Kidney epithelial cell (primary cell): ENCODE measurements at places on chromosomes 5 and 9.

- no peak for DNase-seq
Observed at GRCh38 chr9:137076636-137077009, 694 bp upstream of the UAP1L1 start.

GRCh38 chr5:134576386-134577021, 51.0 kb downstream of the JADE2 start:
- no peak for DNase-seq

- no peak for DNase-seq
Observed at GRCh38 chr5:63602971-63603370, 359.3 kb downstream of the HTR1A start.

- no peak for DNase-seq
Observed at GRCh38 chr9:12464400-12464799, 228.8 kb upstream of the TYRP1 start.

GRCh38 chr5:132257131-132258101, at the start of gene PDLIM4:
PDLIM4 (plus strand) TSS chr5:132257696; CDS start chr5:132257735, 39 bp downstream.
- DNase-seq = no peak

DNA sequence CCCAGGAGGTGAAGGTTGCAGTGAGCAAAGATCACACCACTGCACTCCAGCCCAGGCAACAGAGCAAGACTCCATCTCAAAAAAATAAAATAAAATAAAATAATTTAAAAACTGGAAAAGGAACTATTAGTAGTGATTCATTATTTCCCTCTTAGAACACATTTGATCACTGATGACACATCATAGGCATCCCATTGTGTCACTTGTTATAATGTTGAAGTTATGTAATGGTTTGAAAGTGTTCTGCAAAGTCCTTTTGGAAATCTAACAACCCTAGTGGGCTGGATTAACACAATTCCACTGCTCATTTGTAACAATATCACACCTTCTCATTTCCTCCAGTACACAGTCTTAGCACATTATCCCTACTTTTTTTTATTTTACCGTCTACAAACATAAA, 81.8 kb upstream of the LMNB1 start:
- no peak for DNase-seq

GRCh38 chr9:81474792-81475191, 214.6 kb downstream of the TLE1 start:
- no peak for DNase-seq

DNA sequence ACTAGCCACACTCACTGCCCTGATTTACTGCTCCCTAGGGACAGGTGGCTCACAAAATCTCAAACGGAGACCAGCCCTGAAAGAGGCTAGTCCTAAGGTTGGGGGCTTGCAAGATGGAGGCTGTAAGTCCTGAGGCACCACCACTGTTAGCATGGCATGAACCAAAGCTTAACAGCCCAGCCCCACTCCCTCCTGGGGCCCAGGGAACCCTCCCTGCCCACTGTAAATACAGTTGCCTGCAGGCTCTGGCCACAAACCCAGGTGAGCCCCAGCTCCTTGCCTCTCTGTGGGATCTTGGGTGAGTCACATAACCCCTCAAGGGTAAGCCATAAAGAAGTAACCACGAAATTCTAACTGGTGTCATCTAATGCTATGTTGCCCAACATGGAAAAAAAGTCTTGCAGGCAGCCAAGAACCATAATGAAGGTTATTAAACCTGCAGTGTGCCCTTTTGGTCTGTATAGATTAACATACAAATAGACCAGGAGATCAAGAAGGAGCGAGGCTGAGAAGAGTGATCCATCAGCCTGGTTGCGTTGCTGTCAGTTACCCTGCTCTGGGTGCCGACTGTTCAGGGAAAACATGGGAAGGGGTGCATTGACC, 1.7 kb upstream of the POMT1 start:
- DNase-seq = peak; percentile 77

GRCh38 chr9:93684806-93685543, 108.6 kb downstream of the PHF2 start:
- DNase-seq = no peak

DNA sequence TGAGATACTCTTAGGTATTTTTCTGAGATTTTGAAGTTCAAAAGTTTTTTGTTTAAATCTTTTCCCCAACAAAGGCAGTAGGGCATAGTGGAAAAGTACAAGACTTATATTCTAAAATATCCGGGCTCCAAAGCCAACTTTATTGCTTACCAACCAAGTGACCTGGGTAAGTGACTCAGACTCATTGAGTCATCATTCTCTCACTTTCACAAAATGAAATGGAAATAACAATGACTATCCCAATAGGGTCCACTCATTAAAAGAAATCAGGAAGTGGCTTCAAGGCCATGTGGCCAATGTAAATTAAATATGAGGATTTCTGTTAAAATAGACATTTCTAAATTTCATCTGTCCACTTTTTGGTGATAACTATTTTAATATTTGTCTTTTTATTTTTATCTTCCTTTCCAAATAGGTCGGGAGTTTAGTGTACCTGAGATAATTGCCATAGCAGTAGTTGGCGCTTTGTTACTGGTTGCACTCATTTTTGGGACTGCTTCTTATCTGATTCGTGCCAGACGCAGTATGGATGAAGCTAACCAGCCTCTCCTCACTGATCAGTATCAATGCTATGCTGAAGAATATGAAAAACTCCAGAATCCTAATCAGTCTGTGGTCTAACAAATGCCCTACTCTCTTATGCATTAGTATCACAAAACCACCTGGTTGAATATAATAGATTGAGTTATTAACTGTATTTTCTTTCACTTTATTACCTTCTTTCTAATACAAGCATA, 15.5 kb downstream of the TYRP1 start:
- peak; percentile 45 for DNase-seq

GRCh38 chr5:158807946-158808345, 291.8 kb downstream of the EBF1 start:
- no peak for DNase-seq

DNA sequence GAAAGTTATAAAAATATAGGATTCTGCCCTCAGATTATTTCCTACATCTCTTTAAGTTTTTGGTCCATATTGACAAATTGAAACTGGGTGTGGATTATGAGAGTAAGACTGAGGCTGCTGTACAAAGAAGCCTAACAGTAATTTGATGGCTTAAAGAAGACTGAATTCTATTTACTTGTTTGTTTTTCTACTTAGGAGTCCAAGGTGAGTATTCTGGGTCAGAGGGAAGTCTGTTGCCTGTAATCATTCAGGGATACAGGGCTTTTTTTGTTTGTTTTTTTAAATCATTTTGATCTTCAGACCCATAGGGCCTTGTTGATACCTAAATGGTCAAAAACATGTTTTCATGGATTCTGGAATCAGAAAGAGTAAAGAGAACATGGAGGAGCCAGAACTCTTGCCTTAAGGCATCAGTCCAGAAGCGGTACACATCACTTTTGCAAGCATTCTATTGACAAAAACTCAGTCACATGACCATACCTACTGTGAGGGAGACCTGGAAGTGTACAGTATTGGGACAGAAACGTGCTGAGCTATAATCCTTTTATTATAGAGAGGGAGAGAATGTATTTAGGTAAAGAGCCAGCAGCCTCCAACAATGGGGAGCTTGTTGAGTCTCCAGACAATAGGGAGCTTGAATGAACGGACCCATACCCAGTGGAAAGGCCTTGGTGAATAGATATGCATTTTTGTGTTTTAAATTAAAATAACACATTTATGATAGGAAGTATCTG, 102.7 kb downstream of the LRRC70 start:
- DNase-seq = no peak

GRCh38 chr5:1015507-1015906, 6.9 kb downstream of the NKD2 start:
- DNase-seq = no peak

- no peak for DNase-seq
Observed at GRCh38 chr5:144522698-144523097, 352.0 kb downstream of the KCTD16 start.

- DNase-seq = no peak
Observed at GRCh38 chr5:157549283-157549629, 26.3 kb downstream of the ADAM19 start.

DNA sequence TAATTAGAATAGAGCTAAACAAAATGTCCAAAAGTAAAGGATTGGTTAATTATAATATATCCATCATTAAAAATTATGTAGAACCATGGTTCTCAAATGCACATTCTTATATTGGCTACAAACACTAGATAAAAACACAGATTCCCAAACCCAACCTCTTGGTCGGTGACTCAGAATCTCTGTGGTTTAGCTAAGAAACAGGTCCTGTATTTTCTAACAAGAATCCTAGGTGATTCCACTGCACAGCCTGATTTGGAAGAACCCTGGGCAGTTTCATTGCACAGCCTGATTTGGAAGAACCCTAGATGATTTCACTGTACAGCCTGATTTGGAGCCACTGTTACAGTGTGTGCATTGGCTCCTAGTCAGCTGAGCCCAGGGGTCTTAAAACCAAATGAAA, 67.9 kb downstream of the KIAA1958 start:
- DNase-seq = peak; percentile 47
